ENCODE measurements at places on chromosomes 7 and 10. TPM values are rescaled to one million over a fixed set of nuclear protein-coding genes. Genes with fewer than 3 reads are reported as not detected.

ACHE gene
- total RNA-seq: 7.3 TPM

RHEB gene
- total RNA-seq: 44.9 TPM

GRCh38 chr10:59342723-59343122 is 19.6 kb downstream of the FAM13C start:
- DNase-seq: no peak
- H3K27me3 ChIP-seq: no peaks in the 10 kb centered on the region
- no peak overlapping the region for H3K27ac ChIP-seq
- H3K36me3 ChIP-seq: no peaks in the 10 kb centered on the region
- H3K4me3 ChIP-seq: no peak overlapping the region

- H3K36me3 ChIP-seq: no peaks in the 10 kb centered on the region
- H3K27ac ChIP-seq: no peak overlapping the region
- H3K4me1 ChIP-seq: peaks cover 44% of the 10 kb centered on the region
- no peak for DNase-seq
These were observed 37.5 kb downstream of the HK1 start for GRCh38 chr10:69315610-69316312.

- DNase-seq: no peak
- H3K4me1 ChIP-seq: no peaks in the 10 kb centered on the region
These were observed 75.8 kb downstream of the LSMEM1 start for GRCh38 chr7:112556633-112557032.

- H3K27ac ChIP-seq: no peak overlapping the region
- DNase-seq: no peak
- no peaks in the 10 kb centered on the region for H3K4me1 ChIP-seq
- no peaks in the 10 kb centered on the region for H3K36me3 ChIP-seq
- H3K27me3 ChIP-seq: no peaks in the 10 kb centered on the region
These were observed 185.1 kb upstream of the KLF6 start for GRCh38 chr10:3969876-3970666.

- H3K36me3 ChIP-seq: no peaks in the 10 kb centered on the region
- no peaks in the 10 kb centered on the region for H3K27me3 ChIP-seq
- H3K27ac ChIP-seq: peak overlapping the region; percentile 50
- no peak for DNase-seq
These were observed 14.7 kb upstream of the CAMK2G start for GRCh38 chr10:73889014-73889413.

GRCh38 chr7:132771301-132771730 is 195.0 kb upstream of the PLXNA4 start:
- no peak overlapping the region for H3K4me3 ChIP-seq
- no peak for DNase-seq
- no peak overlapping the region for H3K27ac ChIP-seq
- no peaks in the 10 kb centered on the region for H3K4me1 ChIP-seq
- no peaks in the 10 kb centered on the region for H3K27me3 ChIP-seq

GRCh38 chr7:54662701-54663100 is 96.3 kb downstream of the SEC61G start:
- no peaks in the 10 kb centered on the region for H3K27me3 ChIP-seq
- DNase-seq: no peak
- H3K4me3 ChIP-seq: no peak overlapping the region
- no peaks in the 10 kb centered on the region for H3K36me3 ChIP-seq
